ENCODE measurements at places on chromosomes 7 and 10.

- peak; percentile 66 for DNase-seq
These were observed 19.5 kb upstream of the ITGB8 start for GRCh38 chr7:20310963-20311742.

DNA sequence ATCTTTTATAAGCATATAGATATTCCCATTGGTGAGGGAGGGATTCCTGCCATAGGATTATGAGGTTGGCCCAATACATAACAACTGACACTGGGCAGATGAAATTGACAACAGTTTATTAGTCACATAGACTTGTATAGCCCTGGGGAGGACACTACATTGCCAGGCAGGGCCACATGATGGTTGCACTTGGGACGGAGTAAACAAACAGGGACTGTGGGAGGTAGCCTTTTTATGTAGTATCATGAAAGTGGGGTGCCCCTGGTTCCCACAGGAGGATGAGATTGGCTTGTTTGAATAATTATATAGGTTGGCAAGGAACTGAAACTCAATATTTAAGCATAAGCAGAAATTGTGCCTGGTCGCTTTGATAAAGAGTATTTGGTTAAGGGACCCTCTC is 23.5 kb downstream of the TRIM24 start:
- DNase-seq = no peak

GRCh38 chr10:63977329-63977923 is 456.2 kb downstream of the REEP3 start:
- peak; percentile 22 for DNase-seq

DNA sequence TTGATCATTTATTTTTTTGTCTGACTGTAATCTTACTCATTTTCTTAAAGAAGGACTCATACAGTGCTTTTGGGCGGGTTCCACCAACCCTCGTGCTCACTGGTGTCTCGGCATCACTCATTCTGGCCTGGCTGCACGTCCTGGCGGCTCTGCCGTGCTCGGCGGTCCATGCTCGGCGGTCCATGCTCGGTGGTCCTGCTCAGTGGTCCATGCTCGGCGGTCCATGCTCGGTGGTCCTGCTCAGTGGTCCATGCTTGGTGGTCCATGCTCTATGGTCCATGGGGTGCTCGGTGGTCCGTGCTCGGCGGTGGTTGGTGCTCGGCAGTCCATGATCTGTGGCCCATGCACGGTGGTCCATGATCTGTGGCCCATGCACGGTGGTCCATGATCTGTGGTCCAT is 72.5 kb downstream of the WDR37 start:
- no peak for DNase-seq

GRCh38 chr7:465710-466400 is 53.8 kb downstream of the PDGFA start:
- no peak for DNase-seq

- DNase-seq = no peak
These were observed 46.1 kb upstream of the FOXP2 start for GRCh38 chr7:114368492-114368891.

- DNase-seq = no peak
These were observed 106.2 kb downstream of the ABCC2 start for GRCh38 chr10:99888622-99889021.

DNA sequence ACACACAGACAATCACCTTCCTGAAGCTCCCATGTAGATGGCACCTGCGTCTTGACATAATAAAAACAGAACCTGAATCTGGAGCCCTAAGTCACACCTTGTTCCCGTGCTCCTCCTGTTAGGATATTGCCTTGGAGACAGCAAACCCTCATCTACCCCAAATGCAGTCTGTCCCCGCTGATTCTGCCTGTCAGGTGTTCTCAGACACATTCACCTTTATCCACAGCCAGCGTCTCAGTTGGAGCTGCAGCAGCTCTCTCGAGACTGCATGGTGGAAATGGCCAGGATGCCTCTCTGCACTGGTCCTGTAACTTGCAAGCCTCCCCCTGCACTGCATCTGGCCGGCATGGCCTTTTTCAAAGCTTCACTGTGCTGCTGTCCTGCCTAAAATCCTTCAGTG is 218.0 kb upstream of the ZNF32 start:
- no peak for DNase-seq

GRCh38 chr7:69819333-69819705 is 221.0 kb downstream of the AUTS2 start:
- no peak for DNase-seq

- no peak for DNase-seq
These were observed 142.1 kb downstream of the GRID1 start for GRCh38 chr10:86224354-86225102.

- no peak for DNase-seq
These were observed 38.0 kb downstream of the PRKAG2 start for GRCh38 chr7:151838861-151839381.

- no peak for DNase-seq
These were observed 662 bp downstream of the DNAJC2 start for GRCh38 chr7:103343758-103344452.

DNA sequence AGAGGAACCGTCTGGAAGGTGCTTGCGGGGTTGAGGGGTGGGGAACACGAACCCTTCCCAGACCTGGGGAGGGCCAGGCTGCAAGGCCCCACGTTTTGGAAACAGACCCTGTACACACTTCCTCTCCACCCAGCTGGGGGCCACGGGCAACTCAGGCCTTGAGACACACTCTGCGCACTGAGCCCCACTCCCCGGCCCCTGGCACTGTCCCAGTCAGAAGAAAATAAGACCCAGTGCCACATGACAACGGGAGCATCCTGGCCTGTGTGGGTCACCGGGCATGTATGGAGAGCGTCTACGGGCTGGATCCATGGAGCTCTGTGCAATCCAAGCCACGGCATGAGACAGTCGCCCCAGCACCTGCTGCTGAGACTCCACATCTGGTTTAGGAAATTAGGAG is 63.7 kb downstream of the CARD11 start:
- no peak for DNase-seq

DNA sequence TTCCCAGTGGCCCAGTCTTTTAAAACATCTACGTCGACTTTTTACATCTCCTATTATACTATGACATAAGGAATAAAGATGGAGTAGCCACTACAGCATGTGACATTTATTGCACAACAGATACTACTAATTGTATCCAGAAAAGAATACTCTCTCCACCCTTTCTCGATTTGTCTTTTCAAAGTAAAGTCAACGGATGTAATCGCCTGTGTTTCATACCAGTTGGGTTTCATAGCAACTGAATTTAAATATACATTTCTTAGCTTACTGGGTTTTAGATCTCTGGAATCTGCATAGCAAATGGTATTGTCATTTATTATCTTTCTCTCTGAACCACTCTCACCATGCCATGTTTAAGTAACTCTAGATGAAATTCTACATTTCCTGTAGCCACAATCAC is 86.4 kb upstream of the TRIL start:
- DNase-seq = no peak

GRCh38 chr10:13019280-13019679 is 17.8 kb upstream of the CCDC3 start:
- no peak for DNase-seq

DNA sequence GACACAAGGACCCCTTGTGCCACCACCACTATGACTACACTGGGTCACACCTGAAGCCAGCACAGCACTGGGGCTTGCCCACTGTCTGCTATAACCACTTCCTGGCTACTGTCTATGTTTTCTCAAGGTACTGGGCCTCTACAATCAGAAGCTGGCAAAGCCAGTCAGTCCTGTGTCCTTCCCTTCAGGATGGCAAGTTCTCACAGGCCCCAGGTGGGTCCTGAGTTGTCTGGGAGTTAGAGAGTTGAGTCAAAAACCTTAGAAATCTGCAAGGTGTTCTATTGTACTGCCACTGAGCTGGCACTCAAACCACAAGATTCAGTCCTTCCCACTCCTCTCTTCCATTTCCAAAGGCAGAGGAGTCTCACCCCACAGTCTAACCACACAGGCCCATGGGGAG is 705.5 kb downstream of the IPMK start:
- no peak for DNase-seq

- DNase-seq = no peak
These were observed 9.8 kb upstream of the GRID1 start for GRCh38 chr10:86376403-86376802.

GRCh38 chr10:31578181-31578852 is 259.3 kb downstream of the ZEB1 start:
- DNase-seq = no peak

DNA sequence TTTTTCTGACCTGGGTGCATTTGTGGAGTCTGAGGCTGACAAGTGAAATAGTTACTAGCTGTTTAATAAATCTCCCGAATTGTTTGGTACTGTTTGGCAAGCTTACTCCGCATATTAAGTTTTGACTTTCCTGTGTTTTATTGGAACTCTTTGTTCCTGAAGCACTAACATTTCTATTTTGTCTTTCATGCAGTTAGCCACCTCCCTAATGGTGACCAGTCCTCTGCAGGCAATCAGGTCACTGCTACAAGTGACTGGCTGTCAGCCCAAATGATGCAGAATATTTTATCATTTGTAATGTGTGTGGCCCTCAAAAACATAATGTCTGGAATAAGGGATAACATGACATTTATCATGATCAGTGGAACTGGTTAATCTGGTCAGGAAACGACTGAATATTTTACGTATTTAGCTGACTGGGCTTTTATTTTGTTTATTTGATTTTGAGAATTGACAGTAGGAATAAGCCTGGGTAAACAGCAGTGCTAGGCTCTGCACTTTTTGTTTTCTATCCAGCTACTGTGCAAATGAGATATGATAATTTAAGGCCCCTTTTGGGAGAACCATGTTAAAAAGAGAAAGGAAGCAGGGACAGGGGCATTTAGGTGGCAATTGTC is 82.9 kb downstream of the ST7 start:
- no peak for DNase-seq

- DNase-seq = no peak
These were observed 2.7 kb upstream of the PWWP2B start for GRCh38 chr10:132394201-132394811.

DNA sequence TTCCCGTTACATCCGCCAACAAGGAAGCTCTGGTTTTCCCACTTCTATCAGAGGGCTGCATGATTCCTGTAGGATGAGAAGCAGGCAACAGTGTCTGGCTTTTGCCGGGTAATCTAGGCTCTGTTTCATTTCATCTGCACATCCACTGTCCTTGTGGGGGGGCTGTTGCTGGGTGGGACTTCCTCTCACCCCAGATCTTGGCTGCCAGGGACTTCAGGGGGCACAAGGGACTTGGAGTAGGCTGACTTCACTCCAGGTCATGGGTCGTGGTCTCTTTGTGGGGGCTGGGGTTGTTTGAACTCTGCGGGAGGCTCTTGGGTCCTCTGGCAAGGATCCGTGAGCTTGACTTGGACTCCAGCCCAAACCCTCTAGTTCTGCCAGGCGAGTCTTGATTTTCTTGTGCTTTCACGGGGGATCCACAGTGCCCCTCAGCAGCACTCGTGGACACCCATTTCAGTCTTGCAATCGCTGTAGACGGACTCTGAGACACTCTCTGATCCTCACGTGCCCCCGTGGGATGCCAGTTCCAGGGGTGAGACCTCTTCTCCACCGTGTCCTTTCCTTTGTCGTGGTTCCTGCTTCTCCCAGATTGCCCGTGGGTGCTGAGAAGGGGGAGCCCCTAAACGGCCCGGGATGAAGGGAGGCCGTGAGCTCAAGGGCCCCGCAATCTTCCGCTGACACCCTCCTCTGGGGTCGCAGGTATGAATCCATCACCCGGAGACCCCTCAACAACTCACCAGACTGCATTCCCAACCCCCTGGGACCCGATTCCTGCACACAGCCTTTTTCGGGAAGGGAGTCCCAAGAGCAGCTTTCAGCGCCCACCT is 21.4 kb upstream of the ZNF273 start:
- DNase-seq = no peak

- no peak for DNase-seq
These were observed 45.6 kb downstream of the SORCS1 start for GRCh38 chr10:107118866-107119265.

DNA sequence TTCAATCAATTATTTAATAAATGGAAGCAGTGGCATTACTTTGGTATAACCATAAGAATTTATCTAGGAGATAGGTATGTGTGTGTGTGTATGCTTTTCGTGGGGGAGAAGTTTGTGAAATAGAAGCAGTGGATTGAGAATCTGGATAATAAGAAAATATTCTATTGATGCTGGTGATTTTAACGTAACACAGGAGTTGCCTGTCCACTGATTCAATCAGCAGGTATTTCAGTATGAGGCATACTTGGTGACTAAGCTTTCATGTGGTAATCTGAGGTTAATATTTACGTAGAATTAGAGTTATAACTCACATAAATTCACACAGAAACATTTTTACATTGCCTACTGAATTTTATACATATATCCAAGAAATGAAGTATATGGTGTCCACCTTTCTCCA is 568.0 kb downstream of the ZWINT start:
- no peak for DNase-seq

GRCh38 chr7:129804111-129804889 is 148.5 kb downstream of the UBE2H start:
- DNase-seq = no peak

DNA sequence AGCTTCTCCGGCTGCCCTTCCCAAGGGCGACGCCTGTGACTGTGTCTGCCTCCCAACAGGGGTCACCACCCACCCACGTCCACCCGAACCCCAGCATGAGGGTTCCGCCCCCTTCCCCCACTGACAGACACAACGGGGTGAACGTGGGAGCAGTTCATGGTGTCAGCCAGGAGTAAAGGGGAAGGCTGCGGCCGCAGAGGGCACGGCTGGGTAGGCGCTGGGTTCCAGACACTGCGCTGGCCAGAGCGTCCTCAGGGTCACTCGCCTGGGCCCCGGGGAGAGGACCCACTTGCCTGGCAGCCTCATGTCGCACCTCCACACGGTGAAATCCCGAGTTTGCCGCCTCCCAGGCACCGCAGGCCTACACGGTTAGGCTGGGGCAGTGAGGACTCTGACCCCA is 21.1 kb downstream of the INTS1 start:
- DNase-seq = no peak

Data from NCI-H748 treated with DMSO at 0.1 percent for 48 hours (cell line).